Pons (tissue), 1 donor: ENCODE measurements at places on chromosomes 5 and 9.

DNA sequence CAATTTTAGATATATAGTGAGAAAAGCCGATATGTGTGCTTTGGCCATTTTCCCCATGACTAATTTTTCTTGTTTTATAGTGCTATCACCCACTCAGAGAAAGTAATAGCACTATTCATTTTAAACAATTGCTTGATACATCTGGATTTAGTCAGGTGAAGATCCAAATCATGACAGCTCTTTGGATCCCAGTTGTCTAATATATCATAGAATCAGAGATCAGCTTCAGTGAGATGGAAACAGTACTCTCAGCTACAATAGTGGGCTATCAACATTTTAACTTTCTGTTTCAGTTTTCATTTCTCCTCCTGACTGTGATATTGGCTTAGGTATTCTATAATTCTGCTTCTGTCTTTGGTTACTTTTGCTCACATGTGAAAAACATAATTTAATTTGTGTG, 38.7 kb downstream of the VCAN start:
- no peak for DNase-seq

- DNase-seq = no peak
Measured at GRCh38 chr5:167489202-167489601, 802.2 kb upstream of the WWC1 start.

GRCh38 chr9:117703537-117703936, 666 bp upstream of the TLR4 start:
- DNase-seq = no peak

- peak; percentile 81 for DNase-seq
Measured at GRCh38 chr9:83708515-83709158, 879 bp upstream of the UBQLN1 start.

- peak; percentile 10 for DNase-seq
Measured at GRCh38 chr5:30505014-30505886, 688.2 kb upstream of the CDH6 start.

DNA sequence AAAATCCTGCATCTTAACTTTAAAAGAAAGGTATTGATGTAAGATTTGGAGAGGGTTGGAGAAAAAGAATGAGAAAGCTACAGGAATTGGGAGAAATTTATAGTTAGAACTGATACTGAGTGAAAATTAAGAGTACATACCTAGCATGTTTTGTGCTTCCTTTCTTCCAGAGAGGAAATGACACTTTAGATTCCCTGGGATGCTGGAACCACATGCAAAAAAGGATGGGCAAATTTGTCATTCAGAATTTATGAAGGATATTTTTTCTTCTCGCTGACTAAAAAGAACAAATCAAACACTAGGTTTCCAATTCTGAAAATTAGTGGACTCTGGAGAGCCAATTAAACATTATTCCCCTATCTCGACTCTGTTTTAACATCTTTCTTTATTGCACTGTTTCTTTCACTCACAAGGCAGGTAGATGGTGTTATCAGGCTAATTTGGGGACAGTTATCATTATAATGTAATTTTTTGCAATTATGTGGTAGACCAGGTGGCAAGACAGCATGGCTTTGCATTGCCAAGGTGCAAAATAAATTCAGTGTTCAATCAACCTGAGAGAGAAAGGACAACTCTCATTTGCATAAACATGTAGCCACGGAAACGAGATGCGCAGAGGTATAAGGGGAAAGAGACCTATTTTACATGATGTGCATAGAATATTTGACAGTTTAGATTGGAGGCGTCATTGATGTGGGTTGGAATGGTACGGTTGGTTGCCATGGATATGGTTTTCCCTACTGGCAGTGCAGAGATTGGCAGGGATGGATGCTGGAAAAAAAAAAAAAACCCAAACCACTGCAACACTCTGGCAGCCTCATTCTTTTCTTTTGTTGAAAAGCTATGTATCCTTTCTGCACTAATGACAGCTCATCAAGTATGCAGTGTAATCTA, 320.4 kb upstream of the CCNH start:
- DNase-seq = no peak

DNA sequence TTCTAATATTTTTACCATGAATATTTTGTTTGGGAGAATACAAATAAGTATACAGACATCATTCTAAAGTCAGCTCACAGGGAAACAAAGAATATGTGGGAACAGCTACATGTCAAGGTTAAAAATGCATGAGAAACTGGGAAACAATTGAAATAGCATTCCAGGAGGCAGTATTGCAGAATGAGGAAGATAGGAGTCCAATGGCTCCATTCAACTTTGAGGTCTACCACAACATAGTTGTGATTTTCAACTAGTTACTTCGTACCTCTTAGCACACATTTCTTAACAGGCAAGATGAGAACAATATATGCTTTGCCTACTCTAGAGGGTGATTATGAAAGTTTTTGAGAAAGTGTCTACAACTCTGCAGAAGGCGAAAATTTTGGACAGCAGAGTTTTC, 35.2 kb upstream of the CAST start:
- no peak for DNase-seq

DNA sequence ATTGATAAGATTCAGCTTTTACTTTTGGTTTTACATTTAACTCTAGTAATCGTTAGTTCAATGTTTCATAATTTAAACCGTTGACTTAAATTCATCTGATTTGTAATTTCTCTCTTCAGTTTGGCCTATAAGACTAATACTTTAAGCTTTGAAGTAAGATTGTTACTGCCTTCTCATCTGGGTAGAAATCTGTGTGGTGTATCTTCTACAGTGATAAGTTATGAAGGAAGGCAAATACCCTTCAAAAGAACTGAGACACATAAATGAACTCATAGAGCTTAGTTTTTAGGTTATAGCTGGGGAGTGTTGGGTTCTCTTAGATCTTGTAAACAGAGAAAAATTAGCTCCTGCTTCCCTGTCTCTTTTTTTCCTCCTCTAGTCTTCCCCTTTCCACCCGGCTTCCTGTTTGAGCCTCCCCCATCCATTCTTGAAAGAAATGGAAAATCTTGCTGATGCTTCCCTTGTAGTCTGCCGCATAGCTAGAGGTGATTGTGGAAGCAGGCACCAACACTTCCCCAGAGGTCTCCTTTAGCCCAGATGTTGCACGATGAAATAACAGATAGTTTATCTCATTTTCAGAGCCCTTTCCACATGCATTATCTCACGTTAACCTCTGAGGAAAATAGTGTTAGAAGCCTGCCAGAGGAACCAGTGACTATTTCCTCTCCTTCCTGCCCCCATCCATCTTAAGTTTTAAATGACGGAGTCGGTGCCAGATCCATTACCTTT, 2.0 kb upstream of the F2RL2 start:
- DNase-seq = no peak

GRCh38 chr5:139640421-139641115, 7.6 kb upstream of the CXXC5 start:
- DNase-seq = no peak

DNA sequence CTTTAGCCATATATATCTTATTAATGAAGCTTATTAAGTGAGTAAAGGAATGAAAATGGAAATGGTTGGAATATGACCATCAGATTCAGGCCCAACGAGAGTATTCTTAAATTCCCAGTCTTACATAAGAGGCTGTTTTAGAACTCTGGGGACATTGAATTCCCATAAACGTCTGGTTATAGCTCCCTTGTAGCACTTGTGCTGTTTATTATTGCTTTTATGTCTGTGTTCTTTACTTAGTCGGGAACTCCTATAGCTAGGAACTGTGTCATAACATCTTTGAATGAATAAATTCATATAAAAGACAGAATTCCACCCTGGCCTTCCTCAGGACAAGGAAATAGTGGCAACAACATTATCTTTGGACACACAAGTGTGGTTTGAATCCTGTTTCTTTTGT, 58.4 kb downstream of the SH3GL2 start:
- no peak for DNase-seq

- no peak for DNase-seq
Measured at GRCh38 chr9:137372693-137373610, 50.0 kb downstream of the EXD3 start.

- DNase-seq = no peak
Measured at GRCh38 chr5:118620233-118620632, 368.1 kb downstream of the DTWD2 start.

GRCh38 chr9:105359892-105360291, 87.9 kb upstream of the FSD1L start:
- DNase-seq = no peak

GRCh38 chr5:166329149-166329800, 1962.2 kb upstream of the WWC1 start:
- no peak for DNase-seq

DNA sequence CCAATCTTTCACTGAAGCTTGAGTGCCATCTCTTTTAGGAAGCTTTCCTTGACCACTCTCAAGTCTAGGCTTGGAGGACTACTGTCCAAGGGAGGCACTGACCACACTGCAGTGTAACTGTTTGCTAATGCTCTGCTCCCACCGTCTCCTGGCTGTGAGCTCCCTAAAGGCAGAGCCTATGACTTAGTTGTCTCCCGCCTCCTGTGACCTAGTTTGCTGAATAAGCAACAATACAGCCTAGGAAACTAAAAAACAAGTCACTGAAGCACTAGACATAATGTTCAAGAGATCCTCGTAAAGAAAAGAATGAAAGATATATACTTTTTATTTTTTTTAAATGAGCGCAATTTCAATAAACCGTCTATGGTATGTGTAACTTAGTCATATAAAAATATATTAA, 31.4 kb downstream of the LIX1 start:
- no peak for DNase-seq

- no peak for DNase-seq
Measured at GRCh38 chr9:104025104-104025503, 69.0 kb upstream of the SMC2 start.

DNA sequence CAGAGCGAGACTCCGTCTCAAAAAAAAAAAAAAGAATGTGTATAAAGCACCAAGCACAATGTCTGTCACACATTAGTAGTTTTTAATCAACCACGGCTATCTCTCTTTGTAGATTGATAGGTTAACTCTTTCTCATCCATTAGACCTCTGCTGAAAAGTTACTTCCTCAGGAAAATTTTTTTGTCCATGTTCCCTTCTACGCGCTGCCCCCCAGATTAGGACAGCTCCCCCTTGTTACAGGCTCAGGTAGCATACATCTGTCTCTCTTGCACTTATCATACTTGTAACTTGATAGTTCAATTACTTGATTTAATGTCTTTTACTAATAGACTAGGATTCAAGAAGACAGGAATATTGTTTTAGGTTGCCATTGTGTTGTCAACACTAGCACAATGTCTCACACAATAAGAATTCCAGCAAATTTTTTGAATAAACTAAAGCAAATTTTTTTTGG, 1.5 kb downstream of the SPDL1 start:
- no peak for DNase-seq

GRCh38 chr5:167254132-167254531, 1037.3 kb upstream of the WWC1 start:
- no peak for DNase-seq

GRCh38 chr5:76941000-76941399, 11.8 kb upstream of the CRHBP start:
- no peak for DNase-seq

GRCh38 chr9:99262949-99263418, 40.9 kb downstream of the SEC61B start:
- no peak for DNase-seq

GRCh38 chr5:57889558-57889957, 406.9 kb upstream of the ACTBL2 start:
- no peak for DNase-seq

GRCh38 chr5:99104538-99105132, 175.8 kb upstream of the CHD1 start:
- peak; percentile 52 for DNase-seq

GRCh38 chr5:1470762-1471211, 25.5 kb upstream of the SLC6A3 start:
- DNase-seq = no peak

DNA sequence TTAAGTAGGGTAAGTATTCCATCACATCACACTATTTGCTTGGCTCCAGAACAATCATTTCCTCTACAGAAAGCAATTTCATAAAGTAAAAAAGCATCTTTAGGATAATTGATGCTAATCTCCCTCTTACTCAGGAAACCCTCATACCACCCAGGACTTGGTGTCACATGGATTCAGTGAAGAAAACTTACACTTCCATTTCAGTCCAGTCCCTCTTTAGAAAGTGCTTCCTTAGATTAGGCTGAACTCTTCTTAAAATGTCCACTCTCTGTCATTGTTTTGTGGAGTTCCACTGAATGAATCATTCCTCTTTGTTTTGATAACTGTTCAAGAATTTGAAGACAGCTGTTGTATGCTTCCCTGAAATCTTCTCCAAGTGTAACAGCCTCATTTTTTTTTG, 144.0 kb upstream of the ZNF462 start:
- DNase-seq = no peak

DNA sequence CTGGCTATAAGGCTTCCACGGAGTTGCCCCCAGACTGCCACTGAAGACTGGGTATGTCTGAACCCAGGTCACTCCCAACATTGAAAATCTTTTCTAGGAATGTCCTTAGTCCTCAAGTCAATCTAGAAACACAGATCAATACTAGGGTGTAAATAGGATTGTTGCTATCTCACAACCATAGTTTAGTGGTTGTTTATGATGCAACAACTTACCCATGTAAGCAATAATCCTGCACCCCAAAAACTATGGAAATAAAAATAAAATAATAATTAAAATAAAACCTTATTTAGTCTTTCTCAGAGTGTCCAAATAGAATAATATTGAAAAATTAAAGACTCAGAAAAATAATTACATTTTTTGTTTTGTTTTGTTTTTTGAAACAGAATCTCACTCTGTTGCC, 66.3 kb upstream of the FUBP3 start:
- DNase-seq = no peak

DNA sequence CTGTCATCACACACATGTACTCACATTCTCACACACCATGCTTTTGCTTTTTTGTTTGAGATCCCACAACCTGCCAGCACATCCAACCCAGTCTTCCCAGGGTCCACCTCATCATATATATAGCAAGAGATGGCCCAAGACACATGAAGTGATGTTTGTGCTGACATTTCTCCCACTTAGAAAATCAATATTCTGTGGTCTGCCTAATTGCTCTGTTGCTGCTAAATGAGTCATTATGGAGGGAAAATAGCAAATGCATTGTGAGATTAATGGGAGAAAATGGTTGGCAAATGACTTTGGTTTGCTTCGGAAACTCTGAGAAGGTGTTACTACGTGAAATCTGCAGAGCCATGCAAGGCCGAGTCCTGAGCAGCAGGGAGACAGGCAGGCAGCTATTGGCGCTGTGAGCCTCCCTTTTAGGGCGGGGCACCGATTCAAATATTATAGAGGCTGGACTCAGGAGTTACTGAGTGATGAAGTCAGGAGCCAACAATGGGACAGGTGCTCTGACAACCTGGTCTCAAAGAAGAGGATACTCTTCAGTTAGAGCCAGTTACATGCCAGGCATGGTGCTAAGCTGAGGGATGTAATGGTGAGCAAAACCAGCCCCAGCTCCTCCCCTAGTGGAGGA, 62.8 kb downstream of the DAB2IP start:
- DNase-seq = no peak

DNA sequence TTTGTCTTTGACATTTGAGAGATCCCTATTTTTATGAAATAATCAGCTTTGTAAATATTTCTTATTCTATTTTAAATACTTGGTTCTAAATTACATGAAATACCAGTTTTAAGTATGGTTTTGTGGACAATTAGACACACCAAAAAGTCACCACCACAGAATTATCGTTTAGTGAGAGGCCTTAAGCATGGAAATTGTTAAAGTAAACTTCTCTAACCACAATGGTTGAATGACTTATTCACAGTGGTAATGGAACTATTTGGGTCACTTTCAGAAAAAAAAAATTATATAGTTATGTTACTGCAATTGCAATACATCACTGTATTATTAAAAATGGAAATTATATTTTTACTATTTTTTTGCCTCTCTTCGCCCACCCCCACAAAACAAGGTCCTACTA, 1252.5 kb downstream of the EFNA5 start:
- DNase-seq = no peak
